Omental fat pad (tissue), 4 donors: ENCODE measurements at places on chromosomes 2 and 18. TPM values are rescaled to one million over a fixed set of nuclear protein-coding genes. Genes with fewer than 3 reads are reported as not detected.

Gene IL1R2
- total RNA-seq = 12.2 TPM

Gene AKAIN1
- total RNA-seq = not detected

Gene EPC2
- total RNA-seq = 28.6 TPM

Gene L3MBTL4
- total RNA-seq = 8.2 TPM

Gene FSIP2
- 0.24 TPM for total RNA-seq

Gene SCN3A
- total RNA-seq = 2.5 TPM

Gene MRO
- total RNA-seq = 1.1 TPM

Gene GAL3ST2
- 3.1 TPM for total RNA-seq

Gene DSG4
- 0.19 TPM for total RNA-seq

Gene GKN1
- not detected for total RNA-seq

Gene EDAR
- total RNA-seq = not detected

Gene MROH2A
- total RNA-seq = not detected

Gene SYT4
- 3.2 TPM for total RNA-seq

Gene CHCHD5
- total RNA-seq = 22.0 TPM

Gene RAPH1
- total RNA-seq = 86.1 TPM

Gene GEN1
- total RNA-seq = 2.3 TPM

Gene GALNT5
- total RNA-seq = 0.16 TPM

Gene RMC1
- total RNA-seq = 19.7 TPM

Gene POTEC
- not detected for total RNA-seq

Gene SPIRE1
- total RNA-seq = 23.9 TPM

Gene ADRA2B
- 0.63 TPM for total RNA-seq

Gene ECEL1
- 1.1 TPM for total RNA-seq

Gene PROC
- not detected for total RNA-seq

Gene MARCHF4
- not detected for total RNA-seq

Gene SERPINB4
- total RNA-seq = not detected

Gene CAPN14
- total RNA-seq = not detected

Gene EVX2
- total RNA-seq = not detected

Gene SLC9A2
- 0.09 TPM for total RNA-seq

Gene EFHD1
- total RNA-seq = 9.6 TPM

Gene FAM117B
- 7.5 TPM for total RNA-seq

Gene CRYGD
- not detected for total RNA-seq

Gene ACVR1C
- 12.5 TPM for total RNA-seq
